ENCODE measurements at places on chromosomes 12 and 14.

DNA sequence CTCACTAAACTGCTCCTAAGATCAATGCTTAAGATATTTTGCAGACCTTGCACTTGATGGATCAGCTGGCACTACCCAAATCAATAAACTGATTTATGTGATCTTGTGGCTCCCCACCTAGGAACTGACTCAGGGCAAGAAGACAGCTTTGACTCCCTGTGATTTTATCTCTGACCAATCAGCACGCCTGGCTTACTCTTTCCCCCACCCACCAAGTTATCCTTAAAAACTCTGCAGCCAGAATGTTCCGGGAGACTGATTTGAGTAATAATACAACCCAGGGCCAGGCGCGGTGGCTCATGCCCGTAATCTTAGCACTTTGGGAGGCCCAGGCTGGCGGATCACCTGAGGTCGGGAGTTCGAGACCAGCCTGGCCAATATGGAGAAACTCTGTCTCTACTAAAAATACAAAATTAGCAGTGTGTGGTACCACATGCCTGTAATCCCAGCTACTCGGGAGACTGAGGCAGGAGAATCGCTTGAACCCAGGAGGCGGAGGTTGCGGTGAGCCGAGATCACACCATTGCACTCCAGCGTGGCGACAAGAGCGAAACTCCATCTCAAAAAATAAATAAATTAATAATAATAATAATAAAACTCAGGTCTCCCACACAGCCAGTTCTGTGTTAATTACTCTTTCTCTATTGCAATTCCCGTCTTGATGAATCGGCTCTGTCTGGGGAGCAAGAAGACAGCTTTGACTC lies 12.0 kb downstream of the MORN3 start:
- DNase-seq, result no peak

GRCh38 chr12:12819752-12820311 lies 6.7 kb downstream of the DDX47 start:
- DNase-seq, result no peak

DNA sequence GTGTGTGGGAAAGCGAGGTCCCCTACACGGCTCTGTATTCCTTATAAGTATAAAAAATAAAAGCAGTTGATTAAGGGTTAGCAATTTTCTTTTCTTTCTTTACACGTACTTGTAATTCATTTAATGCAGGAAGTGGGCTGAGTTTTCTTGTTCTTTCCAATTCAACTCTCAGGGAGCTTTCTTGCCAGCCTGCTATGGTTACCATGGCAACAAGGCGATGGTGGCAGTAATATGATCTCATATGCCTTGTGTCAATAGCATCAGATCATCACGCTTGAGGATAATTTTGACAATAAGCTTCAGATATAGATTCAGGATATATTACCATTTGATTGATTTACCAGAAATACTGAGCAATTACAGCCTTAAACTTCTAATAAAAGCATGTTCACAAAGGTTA lies 466.5 kb downstream of the APAF1 start:
- no peak for DNase-seq

- no peak for DNase-seq
These were observed 9.3 kb downstream of the VRTN start for GRCh38 chr14:74357585-74357984.

- no peak for DNase-seq
These were observed 742.5 kb upstream of the MDGA2 start for GRCh38 chr14:48417715-48418500.

- DNase-seq, result no peak
These were observed 72.3 kb downstream of the CRADD start for GRCh38 chr12:93749515-93749914.

GRCh38 chr12:13165617-13166041 lies 30.9 kb upstream of the EMP1 start:
- peak; percentile 83 for DNase-seq

DNA sequence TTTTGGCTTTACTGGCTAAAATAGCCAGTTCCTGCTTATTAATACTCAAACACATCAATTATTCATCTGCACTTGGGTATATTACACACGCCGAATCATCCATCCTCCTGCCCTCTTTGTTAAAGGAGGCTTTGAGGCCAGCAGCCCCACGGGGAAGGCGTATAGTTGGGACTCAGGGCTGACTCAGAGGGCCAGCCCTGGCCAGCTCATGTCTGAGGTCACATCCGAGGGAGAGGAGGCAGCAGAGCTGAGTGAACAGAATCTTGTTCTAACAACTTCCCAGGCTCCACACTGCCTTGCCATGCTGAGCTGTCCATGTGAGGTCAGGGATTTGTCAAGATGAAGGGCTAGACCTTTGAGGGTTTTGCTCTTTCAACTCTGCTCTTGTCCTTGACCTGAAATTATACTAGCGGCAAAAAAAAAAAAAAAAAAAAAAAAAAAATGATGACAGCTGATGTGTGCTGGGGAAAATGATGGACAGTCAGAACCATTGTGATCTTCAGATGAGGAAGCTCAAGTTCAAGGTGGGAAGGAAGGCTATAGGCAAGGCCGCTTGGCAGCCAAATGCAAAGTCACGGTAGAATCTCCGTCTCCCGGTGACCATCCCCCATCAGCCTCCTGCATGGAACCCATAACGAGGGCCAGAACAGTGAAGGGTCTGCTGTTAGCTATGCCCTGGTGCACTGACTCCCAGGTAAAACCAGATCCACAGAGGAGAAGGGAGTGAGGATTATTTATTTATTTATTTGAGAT lies 12.5 kb upstream of the MARK3 start:
- peak; percentile 24 for DNase-seq

GRCh38 chr12:124338448-124338847 lies 43.6 kb downstream of the RFLNA start:
- DNase-seq, result no peak

DNA sequence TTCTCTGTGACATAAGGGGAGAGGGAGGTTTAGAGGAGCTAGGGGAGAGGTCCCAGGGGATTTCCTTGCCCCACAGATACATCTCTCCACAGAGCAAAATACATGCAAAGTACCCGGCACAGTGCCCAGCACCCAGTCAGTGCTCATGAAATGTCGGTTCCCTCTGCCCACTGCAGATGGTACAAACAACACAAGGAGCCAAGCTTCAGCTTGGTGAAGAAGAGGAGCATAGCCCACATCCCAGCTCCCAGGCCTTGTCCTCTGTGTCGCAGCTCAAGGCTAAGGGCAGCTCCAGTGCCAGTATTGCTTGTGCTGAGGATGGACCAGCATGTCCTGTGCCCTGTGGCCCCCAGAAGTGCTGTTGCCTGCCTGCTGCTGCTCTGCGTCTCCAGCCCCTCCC lies 35.0 kb upstream of the FKBP4 start:
- DNase-seq, result no peak

DNA sequence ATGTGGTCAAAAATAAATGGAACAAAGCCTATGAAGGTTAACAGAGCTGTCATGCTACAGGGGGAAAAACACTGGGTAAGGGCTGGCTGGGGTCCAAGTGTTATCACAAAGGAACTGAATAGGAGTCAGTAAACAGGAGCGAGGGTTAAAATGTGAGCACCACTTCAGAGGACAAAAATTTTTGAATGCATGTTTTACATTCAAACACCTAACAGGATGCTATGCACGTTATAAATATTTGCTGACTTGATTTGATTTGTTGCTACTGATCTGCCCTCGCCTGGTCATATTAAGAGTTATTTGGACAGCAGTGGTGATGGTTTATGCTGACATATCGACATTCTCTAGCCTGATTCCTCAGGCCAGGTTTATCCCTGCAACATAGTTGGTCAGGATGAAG lies 7.4 kb upstream of the KTN1 start:
- no peak for DNase-seq

- no peak for DNase-seq
These were observed 19.8 kb downstream of the GXYLT1 start for GRCh38 chr12:42124764-42125387.

GRCh38 chr12:25051656-25052195 lies 102.8 kb upstream of the BCAT1 start:
- DNase-seq, result peak; percentile 48

- no peak for DNase-seq
These were observed 2.4 kb upstream of the MIPOL1 start for GRCh38 chr14:37195327-37195726.

GRCh38 chr14:106622200-106622745 lies 1095.9 kb downstream of the TMEM121 start:
- peak; percentile 6 for DNase-seq

GRCh38 chr12:120474616-120474960 lies 5.0 kb upstream of the SRSF9 start:
- peak; percentile 62 for DNase-seq

DNA sequence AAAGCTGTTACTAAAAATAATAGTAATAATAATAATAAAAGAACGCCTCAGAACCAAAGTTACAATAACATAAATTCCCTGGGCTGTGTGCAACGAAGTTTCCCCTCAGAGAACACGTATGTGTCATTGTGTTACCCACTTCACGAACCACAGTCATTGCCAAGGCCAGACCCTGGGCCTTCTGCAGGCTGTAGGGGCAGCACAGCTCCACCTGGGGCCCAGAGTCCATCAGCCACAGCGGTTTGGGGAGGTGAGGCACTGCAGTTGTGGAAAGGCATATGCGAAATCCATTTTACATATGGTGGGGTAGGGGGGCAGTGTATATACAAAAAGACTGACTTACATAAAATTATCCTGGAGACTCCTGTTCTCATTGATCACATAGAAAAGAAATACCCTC lies 56.1 kb downstream of the ESR2 start:
- no peak for DNase-seq

DNA sequence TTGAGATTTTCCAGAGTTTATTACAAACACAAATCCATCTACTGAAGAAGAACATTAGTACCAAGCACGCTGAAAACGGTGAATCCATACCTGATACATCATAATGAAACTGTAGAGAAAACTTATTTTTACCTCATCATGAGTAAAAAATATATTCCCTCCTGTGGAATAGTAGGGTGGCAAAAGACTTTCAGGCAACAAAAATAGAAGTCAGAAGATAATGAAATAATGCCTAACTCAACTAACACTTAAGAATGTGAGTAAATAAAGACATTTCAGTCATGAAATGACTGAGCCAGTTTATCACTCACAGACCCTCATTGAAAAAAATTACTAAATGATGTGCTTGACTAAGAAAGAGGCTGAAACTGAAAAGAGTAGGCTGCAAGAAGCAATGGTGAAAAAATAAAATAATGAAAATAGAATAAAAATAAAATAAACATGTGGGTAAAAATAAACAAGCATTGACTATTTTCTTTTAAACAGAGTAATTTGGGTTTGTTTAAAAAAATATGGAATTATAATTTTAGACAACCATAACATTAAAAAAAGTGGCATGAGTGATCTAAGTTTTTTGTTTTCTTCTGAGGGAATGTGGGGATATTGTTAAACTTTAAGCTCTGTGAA lies 148.6 kb downstream of the ASCL1 start:
- DNase-seq, result no peak

- DNase-seq, result no peak
These were observed 12.8 kb downstream of the BDKRB2 start for GRCh38 chr14:96217376-96217913.

DNA sequence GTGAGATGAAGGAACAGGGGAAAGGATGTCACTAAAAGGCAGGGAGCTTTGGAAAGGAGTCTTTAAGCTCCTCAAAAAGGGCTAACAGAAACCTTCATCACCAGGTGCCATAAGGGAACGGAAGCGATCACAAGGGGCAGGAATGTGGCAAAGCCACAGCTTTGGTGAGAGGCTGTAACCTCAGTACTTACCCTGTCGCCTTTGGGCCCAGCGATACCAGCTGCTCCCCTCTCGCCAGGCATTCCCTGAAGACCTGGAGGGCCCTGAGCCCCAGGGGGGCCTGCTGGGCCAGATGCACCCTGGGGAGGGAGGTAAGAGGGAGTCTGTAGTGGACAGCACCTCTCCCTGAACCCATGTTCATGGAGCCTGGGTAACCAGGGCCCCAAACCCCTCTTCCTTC lies 18.9 kb downstream of the TMEM106C start:
- DNase-seq, result no peak

DNA sequence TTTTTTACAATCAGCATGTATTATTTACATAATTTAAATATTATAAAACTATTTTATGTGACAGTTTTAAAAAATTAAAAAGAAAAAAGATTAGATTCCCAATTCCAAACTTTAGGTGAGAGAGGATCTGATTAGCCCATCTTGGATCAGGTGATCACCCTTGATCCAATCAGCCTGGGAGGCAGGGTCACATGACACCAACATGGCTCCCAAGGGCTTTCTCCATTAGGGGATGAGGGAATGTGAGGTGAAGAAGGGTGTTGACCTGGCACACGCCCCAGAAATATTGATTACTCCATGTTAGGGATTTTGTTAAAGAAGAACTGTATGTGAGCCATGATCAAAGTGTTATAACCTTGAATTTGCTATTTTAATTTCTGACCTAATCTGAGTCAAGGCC lies 225.4 kb downstream of the RBM19 start:
- DNase-seq, result no peak

- DNase-seq, result no peak
These were observed 56.6 kb downstream of the ZFYVE21 start for GRCh38 chr14:103772078-103772712.

DNA sequence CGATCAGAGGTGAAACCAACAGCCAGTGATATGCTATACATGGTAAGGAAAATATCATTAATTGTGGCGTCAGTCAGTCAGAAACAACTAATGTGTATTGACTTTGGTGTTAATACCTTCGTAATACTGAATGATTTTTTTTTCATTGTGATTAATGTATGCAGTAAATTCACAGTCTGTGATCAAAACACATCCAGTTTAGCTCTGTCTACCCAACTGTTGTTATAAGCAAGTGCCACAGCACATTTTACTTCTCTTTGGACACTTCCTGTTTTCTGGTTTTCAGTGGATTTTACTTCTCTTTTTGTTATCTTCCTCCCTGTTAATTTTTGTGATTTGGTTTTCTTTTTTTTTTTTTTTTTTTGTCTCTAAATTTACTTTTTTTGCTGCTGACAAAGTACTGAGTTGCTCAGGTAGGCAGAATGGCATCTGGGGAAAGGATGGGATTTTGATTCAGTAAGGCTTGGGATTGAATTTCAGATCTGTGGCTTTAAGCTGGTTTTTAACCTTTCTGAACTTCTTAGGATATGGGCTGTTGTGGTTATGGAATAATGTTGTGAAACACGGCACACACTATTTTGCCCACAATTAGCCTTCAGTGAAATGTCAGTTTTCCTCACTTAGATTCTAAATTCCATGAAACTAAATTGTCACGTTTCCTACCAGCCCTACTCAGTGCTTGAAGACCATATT lies 604 bp downstream of the GLIPR1 start:
- peak; percentile 77 for DNase-seq

GRCh38 chr12:106054049-106054448 lies 84.7 kb downstream of the NUAK1 start:
- DNase-seq, result no peak

DNA sequence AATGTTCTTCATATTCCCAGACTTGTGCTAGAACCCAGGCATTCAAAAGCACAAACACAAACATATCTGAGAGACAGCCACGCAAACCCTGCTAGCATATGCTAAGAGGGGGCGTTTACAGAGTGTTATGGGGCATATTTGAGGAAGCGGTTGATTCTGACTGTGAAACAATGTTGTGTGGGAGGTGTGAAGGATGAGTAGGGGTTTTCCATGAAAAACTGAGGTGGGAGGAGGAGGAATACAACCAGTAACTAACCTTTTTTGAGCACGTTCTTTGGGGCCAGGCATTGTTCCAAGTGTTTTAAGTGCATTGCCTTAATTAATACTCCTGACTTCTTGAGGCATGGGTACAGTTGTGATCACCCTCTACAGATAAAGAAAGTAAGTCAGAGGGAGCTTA lies 499.5 kb downstream of the AACS start:
- no peak for DNase-seq

- DNase-seq, result no peak
These were observed 167.8 kb downstream of the SLC5A8 start for GRCh38 chr12:101042211-101042610.

GRCh38 chr12:89357297-89357730 lies 5.0 kb upstream of the DUSP6 start:
- no peak for DNase-seq

GRCh38 chr14:35285168-35286002 lies 6.8 kb upstream of the PSMA6 start:
- DNase-seq, result peak; percentile 96

All from AML-193 (cell line).